Motor neuron (in vitro differentiated cells): ENCODE measurements at places on chromosomes 1 and 21. TPM values are rescaled to one million over a fixed set of nuclear protein-coding genes. Genes with fewer than 3 reads are reported as not detected.

RIPK4 gene
- total RNA-seq: 0.50 and 0.59 TPM in 2 replicates

CNR2 gene
- 0.29 and 0.57 TPM in 2 replicates for total RNA-seq

FMO2 gene
- total RNA-seq: 8.9 and 9.7 TPM in 2 replicates

NBPF10 gene
- total RNA-seq: 0.49 and 0.81 TPM in 2 replicates

ATAD3B gene
- total RNA-seq: 45.9 and 57.4 TPM in 2 replicates

CELA2B gene
- total RNA-seq: not detected in 2 replicates

RPE65 gene
- total RNA-seq: not detected in 2 replicates

TEX38 gene
- 2.1 and 2.2 TPM in 2 replicates for total RNA-seq

OLIG1 gene
- total RNA-seq: 2.1 and 2.4 TPM in 2 replicates

TACSTD2 gene
- not detected in 2 replicates for total RNA-seq

UQCRHL gene
- 4.3 and 6.5 TPM in 2 replicates for total RNA-seq

TEDDM1 gene
- 0.11 and 0.44 TPM in 2 replicates for total RNA-seq

BSND gene
- 0.15 and 0.38 TPM in 2 replicates for total RNA-seq
